Activated B cell treated with CpG ODN at 0.5 μM for 24 hours (primary cell): ENCODE measurements at places on chromosomes 2 and 18.

- DNase-seq = no peak
Measured at GRCh38 chr18:27497246-27497645, 312.1 kb upstream of the CHST9 start.

DNA sequence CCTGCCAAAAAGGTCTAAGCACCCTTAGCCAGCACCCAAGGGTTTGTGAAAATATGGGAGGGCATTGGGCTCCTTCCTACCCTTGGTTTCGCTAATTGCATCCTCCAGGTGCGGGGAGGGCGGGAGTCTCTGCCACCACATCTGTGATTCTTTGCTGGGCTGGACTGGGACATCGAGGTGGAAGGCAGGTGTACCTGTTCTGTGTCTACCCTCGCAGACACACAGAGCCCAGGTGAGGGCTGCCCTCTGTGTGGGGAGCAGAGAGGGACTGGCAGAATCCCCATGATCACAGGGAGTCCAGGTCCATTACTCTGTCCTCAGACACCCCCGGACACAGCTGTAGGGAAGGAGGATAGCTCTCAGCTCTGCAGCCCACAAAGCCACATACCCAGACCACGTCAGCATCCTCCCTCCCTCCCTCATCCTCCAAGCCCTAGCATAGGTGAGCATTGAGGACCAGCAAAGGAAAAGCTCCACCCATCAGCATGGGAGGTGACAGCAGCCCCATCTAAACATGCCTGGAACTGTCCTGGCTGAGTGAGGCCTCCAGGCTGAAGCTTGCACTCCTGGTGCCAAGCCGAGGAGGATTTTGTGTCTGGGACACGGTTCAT is 49.8 kb downstream of the PLB1 start:
- DNase-seq = no peak

DNA sequence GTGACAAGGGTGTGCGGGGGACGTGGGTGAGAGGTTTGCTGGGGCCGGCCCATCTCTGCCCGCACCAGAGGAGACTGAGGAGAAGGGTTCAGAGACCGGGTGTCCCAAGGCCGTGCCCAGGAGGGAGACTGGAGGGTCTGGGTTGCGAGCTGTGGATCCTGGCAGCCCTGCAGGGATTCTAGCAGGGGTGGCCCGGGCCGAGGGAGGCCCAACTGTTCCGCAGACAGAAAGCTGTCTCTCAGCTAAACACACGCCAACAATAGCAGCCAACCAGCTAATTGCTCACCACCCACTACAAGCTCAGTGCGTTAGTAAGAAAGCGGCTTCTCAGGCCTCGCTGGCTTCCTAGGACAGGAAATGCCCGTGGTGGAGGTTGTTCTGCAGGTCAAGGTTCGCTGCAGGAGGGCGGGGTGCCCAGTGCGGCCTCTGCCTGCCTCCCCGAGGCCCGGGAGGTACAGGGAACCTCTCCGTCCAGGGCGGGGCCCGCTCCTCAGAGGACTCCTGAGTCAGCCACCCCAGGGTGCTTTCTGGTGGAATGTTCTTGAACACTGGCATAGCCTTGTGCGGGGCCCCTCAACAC is 282.0 kb upstream of the PXDN start:
- no peak for DNase-seq

GRCh38 chr2:29123617-29124349 is 8.6 kb downstream of the CLIP4 start:
- no peak for DNase-seq

DNA sequence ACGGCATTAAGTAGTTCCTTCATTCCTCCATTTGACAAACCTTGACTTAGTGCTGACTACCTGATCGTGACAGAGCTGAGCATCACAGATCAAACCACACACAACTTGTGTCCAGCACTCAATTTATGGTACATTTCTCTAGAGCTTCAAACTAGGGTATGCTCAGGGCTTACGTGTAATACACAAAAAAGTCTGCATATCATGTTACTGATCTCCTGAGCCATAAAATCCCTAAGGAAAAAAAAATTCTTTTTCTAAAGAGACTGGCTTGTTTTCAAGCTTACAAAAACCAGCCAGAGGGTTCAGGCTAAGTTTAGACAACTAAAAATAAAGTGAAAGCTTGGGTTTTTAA is 88.0 kb upstream of the ALKAL2 start:
- no peak for DNase-seq

DNA sequence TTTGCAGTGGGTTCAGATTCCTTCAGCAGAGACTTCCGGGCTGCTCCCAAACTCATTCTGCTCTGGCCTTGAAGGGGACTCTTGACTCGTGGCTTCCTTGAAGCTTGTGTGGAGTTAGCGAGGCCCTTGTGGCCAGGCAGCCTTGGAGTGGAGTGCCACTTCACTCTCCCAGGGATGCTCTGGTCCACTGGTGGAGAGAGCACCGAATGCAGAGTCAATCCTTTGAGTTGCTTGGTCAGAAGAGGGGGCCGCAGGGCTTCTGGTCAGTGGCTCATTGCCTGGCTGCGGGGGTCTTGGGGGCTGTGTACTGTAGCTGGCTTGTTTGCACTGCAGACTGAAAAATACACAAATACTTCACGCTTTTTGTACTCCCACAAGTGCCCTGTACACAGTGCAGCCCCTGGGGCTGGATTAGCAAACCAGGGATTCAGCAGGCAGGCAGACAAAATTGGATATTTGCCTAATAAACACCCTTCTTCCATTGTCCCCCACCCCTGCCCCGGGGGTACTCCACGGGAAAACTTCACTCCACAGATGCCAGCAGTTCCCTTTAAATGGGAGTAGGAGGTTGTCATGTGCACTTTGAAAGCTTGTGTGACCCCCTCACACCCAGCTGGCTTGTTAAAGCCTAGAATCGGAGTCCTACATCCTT is 3.2 kb downstream of the GLI2 start:
- DNase-seq = no peak

DNA sequence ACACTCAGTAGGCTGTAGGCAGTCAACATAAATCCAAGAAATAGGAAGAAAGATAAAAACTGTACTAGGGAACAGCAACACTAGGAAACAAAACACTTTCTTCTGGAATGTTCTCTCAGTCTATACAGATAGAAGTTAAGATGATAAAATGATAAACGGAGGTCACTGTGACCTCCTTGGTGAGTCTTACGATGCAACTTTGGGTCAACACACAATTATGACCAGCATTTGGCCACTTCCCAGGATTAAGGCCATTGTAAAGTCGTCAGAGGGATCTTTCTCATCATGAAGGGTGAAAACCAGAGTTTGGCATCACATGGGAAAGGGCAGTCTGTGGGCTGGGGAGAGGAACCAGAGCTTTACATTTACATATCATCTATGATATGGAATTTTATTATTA is 33.4 kb downstream of the LAMA3 start:
- DNase-seq = no peak

GRCh38 chr2:226600184-226600583 is 199.4 kb downstream of the IRS1 start:
- DNase-seq = no peak

DNA sequence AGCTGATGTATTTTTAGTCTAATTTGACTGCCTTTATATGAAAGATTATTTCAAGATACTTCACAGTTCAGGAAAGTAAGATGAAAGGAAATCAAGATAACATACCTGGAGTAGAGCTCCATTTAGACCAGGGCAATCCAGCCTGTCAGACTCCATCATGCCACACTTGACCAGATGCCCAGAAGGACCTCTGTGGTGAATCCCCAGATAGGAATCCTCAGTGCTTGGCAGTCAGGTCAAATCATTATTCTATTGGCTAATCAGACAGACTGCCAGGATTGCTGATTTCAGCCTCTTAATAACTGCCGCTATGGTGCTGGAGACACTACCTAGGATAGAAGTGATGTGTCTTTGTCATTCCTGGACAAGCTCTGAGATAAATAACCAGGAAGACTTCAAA is 404.2 kb downstream of the STK39 start:
- no peak for DNase-seq

- no peak for DNase-seq
Measured at GRCh38 chr2:118122594-118123281, 34.5 kb downstream of the INSIG2 start.
